Fibroblast of skin of right biceps (primary cell): ENCODE measurements at places on chromosomes 7 and 10.

GRCh38 chr7:131235489-131236317 lies 92.0 kb upstream of the MKLN1 start:
- DNase-seq = peak; percentile 98

DNA sequence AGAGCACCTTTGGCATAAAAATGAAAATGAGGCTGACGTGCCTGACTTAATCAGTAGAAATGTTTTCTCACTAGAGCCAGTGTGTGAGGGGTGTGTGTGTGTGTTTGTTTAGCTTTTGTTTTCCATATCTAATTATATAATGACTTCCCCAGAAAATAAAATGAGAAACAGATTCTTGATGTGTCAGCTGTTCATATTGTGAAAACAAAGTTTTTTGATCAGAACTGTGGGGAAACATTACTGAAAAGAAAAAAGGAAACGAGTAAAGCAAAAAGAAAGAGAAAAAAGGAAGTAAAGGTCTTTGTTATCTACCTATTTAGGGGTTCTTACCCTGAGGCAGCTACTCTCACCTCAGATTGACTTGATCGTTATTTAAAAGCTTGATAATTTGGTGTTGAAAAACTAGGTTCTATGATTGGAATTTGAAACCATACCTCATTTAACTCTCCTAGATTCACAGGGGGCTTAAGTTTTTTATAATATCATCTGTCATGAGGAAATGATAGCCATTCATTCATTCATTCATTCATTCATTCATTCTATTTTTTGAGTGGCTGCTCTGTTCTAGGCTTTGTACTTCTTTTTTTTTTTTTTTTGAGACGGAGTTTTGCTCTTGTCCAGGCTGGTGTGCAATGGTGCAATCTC lies 58.0 kb downstream of the CREM start:
- no peak for DNase-seq

DNA sequence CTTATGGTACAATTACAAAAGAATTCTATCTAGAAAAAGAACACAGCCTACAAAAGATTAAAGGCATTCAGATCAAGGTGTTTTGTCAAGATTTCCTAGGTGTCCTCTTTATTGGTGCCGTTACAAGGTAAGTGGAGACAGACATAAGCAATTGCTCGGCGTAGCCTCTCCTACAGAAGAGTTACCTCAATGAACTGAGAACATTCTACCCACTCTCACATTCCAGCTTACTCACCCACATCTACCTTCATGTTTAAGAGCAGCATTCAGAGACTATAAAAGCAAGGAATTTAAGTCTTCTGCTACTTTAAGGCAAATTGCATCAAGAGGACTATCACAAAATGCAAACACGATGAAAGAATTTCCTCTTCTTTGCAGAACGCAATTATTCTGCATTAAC lies 29.5 kb downstream of the MPP7 start:
- no peak for DNase-seq

DNA sequence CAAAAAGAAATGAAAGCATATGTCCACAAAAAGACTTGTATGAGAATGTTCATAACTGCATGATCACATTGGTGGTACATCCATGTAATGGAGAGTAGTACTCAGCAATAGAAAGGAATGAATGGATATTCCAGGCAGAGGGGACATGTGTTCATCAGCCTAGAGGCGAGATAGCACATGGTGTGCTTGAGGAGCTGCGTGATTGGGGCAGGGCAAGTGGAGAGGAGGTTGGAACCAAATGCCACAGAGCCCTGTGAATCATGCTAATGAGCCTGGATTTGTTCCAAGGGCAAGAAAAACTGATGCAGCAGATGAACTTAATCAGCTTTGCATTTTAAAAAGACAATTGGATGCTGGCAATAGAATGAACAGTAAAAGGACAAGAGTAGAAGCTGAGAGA lies 73.3 kb downstream of the C10orf90 start:
- peak; percentile 65 for DNase-seq

- DNase-seq = no peak
Measured at GRCh38 chr10:106296750-106297392, 867.6 kb downstream of the SORCS1 start.

GRCh38 chr7:33714208-33714607 lies 191.1 kb upstream of the BMPER start:
- no peak for DNase-seq

GRCh38 chr10:43855667-43856210 lies 207.1 kb upstream of the ZNF32 start:
- DNase-seq = no peak

DNA sequence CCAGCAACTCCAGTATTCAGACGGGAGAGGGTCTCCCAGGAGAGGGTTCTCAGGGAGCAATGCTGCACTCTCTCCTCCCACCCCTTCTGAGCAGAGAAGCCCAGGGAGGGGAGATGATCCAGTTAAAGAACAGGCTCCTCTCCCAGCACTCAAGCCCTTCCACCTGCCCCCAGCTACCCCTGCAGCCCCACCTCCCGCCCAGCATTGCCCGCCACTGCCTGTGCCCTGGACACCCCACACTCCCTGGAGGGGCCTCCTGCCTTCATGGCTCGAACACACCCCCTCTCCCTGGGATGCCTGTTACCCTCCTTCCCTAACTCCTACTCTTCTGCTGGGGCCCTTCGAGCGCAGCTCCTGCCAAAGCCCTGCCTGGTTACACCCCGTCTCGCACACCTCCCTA lies 66.8 kb downstream of the ELFN1 start:
- no peak for DNase-seq

- peak; percentile 8 for DNase-seq
Measured at GRCh38 chr10:35517431-35518181, 87.5 kb upstream of the GJD4 start.

DNA sequence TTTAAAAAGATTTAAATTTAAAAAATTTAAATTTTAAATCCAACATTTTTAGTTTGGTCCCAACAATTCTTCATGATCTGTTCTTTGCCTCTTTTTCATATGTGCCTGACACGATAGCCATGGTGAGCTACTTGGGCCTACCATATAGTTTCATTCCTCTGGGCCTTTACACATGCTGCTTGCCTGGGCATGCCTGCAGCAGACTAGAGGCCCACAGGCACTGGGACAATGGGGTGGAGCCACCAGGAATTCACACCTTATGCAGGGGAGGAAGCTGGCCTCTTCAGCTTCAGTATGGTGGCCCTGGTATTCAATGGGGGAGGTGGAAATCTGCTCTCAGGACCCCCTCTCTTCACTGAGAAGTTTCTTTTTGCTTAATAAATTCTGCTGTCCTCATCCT lies 37.8 kb upstream of the ZNF365 start:
- DNase-seq = no peak

DNA sequence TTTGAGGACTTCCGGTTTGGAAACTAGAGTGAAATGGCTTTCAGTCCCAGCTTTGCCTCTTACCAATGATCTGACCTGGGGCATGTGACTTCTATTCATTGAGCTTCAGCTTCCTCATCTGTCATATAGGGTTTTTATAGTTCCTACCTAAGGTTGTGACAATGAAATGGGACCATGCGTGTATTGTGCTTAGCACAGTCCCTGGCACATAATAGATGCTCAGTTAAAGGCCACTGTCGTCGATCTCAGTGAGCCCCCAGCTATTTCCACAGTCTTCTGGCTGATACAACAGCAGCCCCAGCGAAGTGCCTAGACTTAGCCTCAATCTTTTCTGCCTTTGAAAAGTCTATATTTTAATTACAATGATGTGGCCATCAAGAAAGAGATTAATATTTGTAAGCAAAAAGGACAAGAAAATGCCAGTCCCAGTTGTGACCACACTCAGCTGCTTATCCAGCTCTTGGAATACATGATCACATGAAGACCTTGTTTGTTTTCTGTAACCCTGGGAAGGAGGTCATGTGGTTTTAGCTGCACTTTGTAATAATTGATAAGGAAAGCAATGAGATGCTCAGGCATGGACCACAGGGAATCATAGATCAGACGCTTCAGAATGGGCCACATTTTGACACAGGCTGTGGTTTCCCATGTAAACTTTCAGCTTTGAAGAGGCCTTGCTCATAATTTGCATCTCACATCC lies 44.6 kb downstream of the VWA2 start:
- DNase-seq = no peak
